ENCODE measurements at places on chromosomes 7 and 10.

GRCh38 chr7:602341-603141, 82.9 kb upstream of the PDGFA start:
- DNase-seq, result peak; percentile 76

DNA sequence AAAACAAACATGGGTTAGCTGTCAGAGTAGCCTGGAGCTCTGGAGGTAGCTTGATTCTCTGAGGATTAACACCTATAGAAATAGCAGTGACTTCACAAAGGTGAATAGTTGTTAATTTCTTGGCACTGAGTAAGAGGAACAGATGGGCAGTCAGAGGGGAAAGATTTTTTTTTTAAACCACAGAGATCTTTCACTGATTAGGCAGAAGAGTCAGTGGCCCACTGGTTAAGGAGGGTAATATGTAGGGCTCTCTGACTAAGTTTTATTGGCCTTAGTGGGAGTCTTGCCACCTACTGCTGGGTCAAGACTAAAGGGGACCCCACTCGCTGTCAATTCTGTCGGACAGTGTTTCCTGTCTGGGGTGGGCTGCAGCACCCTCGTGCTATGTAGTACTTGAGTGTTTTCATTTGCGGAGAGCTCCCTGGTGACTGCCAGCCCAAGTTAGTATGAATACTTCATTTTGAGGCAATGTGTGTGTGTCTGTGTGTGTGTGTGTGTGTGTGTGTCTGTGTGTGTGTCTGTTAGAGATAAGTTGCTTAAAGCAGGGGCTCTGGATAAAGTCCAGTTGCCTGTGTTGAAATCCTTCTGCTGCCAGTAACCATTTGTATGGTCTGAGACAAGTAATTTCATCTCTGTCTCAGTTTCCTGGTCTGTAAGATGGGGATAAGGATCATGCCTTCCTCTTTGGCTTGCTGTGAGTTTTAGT, 145.2 kb downstream of the ARID5B start:
- no peak for DNase-seq

GRCh38 chr10:76401006-76401405, 969.6 kb downstream of the LRMDA start:
- no peak for DNase-seq

- DNase-seq, result no peak
Observed at GRCh38 chr7:130372402-130373165, 7.7 kb upstream of the CPA1 start.

DNA sequence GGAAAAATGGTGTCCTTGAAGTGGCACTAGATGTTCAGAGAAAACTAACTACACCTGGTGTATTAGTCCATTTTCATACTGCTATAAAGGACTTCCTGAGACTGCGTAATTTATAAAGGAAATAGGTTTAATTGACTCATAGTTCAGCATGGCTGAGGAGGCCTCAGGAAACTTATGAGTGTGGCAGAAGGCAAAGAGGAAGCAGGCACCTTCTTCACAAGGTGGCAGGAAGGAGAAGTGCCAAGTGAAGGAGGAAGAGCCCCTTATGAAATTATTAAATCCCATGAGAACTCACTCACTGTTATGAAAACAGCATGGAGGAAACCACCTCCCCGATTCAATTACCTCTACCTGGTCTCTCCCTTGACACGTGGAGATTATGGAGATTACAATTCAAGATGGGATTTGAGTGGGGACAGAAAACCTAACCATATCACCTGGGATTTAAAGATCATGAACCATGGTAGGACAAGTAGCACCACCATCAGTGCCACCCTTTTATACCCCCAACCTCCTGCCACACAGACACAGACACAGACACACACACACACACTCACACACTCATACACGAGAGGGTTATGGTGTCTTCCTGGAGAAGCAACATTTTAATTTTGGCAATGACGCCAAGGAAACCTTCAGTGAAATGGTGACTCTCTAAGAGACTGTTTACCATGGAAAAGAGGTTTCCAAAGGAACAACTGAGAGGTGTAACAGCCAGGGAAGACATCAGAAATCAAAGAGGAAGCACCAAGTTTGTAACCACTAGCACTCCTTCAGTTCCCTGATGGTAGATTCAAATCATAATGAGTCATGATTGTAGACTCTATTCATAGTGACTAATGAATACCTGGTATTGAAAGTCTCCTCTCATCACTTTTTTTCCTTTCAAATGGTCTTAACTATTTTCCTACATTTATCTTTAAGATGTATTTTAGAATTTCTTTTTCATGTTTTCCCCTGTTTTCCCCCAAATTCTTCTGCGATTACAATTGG, 41.8 kb upstream of the WNT16 start:
- no peak for DNase-seq

DNA sequence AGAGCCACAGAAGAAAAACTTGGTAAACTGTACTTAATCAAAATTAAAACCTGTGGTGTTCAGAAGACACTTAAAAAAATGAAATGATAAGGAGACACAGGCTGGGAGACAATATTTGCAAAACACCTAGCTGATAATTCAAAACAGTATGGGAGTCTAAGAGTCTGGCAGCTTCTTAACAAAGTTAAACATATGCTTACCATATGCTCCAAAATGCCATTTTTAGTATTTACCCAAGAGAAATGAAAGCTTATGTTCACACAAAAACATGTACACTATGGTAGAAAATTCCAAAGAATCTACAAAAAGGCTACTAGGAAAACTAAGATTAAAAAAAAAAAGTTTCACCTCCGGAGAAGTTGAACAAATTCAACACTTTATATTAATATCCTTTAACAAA, 48.6 kb downstream of the ITGB1 start:
- DNase-seq, result no peak

DNA sequence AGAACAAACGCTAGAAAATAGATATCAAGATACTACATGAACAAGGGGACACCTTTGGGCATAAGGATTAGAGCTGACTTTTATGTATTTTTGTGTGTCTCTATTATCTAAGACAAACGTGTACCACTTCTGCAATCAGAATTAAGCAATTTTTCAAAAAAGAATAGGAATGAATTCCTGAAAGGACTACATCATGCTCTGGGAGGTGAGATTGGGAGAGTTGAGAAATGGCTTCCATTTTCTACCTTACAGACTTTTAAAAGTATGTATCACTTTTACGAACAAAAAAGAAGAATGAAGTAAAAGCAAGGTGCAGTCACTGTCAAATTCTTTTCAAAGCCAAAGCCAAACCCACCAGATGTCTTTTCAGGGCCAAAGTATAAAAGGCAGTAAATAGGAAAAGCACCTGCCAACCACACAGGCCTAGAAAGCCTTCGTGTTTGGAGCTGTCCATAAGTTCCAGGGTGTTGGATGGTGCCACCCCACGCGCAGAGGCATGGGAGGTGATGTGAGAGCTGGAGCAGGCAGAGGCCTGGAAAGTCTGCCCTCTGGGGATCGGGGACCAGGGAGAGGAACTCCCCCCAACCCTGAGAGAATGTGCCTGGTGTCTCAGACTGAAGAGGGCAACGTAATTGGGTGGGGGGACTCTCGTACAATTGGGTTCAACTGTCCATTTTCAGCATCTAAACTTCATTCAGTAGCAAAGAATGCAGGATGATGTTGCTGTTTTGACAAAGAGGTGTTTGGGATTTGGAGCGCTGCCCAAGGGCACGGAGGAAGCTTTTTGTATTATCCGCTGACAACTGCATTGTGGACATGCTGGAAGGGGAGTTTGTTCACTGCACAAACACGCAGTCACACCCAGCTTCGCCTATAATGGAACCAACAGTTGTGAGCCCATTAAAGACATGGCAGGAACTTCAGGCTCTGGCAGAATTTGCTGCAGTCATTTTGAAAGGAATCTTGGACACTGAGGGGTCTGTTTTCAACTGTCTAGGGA, 17.6 kb upstream of the CTBP2 start:
- DNase-seq, result no peak
